Occipital lobe (tissue), 3 donors: ENCODE measurements at places on chromosomes 6 and 20. TPM values are rescaled to one million over a fixed set of nuclear protein-coding genes. Genes with fewer than 3 reads are reported as not detected.

- DNase-seq = no peak
Measured at GRCh38 chr20:32908334-32909292, 49.9 kb downstream of the EFCAB8 start.

DNA sequence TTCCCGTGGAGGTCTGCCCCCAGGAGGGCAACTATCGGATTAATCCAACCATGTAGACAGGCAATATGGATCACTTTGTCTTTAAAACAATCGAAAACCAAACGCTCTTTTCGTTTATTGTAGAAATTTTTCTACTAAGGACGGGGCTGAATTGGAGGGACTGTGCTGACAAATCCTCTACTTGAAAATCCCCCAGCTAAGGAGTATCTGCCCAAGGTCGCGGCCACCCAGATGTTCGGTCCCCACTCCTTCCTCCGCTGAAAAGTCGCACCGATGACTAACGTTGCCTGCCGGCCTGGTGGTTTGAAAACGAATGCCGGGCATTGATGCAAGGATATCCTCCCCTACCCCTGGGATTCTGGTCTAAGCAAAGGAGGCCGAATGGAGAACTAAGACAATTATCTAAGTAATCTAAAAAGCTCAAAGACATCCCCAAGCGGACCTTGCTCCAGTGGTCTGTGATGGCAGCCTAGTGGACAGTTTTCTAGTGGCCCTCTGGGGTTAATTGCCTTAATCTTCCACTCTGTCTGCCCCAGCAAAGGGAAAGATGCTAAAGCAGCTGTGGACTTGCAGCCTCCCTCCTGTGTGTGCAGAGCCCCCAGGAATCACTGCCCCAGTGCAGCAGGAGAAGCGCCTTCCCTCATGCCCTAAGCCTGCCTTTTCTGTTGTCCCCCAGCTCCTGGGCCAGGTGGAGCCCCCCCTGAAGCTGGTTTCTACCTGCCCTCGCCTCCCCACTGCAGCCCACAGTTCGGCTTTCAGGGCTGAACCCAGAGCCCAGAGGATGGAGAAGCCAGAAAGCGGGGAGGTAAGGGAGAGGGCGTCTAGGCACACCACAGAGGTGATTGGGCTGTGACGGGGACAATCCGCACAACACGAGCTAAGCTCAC lies 3.6 kb upstream of the FOXC1 start:
- no peak for DNase-seq

The BLOC1S5 gene
- total RNA-seq = 21.2 TPM

DNA sequence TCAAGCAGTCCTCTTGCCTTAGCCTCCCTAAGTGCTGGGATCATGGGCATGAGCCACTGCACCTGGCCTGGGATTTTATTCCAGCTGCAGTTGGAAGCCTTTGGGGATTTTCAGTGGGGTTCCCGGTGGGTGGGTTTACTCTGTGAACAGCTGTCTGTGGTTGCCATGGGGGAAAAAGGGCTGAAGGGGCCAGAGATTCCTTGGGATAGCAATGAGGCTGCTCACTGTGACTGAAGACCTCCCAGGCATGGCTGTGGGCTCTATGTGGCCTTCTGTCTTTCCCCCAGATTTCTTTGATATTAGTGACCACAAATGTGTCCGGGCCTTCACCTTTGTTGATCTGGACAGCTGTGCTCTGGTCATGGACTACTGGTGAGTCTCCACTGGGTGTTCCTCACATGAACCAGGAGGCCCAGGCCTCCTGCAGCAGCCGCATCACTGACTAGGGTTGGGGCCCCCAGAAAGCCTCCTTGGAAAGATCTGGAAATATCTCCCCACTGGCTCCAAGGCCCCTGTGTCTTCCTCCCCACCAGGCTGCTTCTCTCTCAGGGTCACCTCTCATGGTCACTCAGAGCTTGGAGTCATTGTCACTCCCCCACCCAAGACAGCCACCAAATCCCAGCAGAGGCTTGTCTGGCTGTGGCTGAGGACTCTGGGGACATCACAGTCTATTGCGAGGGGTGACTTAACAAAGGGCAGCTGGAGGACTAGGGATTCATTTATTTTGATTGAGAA lies 33.4 kb downstream of the EFCAB8 start:
- DNase-seq = no peak

DNA sequence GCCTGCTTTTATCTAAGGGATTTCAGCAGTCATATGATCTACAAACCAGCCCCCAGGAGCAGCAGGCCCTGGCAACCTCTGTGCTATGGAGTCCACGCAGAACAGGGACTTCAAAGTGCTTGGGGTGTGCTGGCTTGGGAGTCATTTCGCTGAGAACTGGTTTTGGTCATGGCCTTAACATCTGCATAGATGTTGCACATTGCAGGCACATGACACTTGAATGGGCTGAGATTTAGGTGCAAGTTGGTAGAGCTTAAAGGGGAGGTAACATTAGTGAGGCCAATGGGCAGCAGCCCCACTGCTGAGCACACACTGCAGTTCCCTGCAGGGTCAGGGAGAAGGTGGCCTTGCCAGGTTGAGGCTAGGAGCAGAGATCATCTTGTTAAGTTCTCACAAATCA lies 43.6 kb downstream of the RREB1 start:
- DNase-seq = no peak

- DNase-seq = peak; percentile 18
Measured at GRCh38 chr6:28218312-28219248, 6.5 kb upstream of the ZSCAN9 start.

DNA sequence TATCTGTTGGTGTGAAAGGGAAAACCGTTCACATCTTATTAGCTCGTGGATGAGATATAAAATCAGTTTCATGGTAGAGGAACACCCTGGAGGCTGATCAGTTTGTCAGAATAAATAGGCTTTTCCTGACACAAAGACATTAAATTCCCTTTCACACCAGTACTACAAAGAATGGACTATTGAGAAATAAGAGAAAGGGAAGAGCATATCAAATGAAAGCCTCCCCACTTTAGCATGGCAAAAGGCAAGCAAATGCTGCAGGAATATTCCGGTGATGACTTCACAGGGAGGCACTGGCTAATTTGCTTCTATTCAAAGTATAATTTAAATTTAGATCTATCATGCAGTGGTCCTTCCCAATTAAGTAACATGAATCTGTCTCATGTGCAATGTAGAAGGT lies 115.9 kb upstream of the AGPAT4 start:
- DNase-seq = no peak

The ANKEF1 gene
- total RNA-seq = 2.7 TPM

DNA sequence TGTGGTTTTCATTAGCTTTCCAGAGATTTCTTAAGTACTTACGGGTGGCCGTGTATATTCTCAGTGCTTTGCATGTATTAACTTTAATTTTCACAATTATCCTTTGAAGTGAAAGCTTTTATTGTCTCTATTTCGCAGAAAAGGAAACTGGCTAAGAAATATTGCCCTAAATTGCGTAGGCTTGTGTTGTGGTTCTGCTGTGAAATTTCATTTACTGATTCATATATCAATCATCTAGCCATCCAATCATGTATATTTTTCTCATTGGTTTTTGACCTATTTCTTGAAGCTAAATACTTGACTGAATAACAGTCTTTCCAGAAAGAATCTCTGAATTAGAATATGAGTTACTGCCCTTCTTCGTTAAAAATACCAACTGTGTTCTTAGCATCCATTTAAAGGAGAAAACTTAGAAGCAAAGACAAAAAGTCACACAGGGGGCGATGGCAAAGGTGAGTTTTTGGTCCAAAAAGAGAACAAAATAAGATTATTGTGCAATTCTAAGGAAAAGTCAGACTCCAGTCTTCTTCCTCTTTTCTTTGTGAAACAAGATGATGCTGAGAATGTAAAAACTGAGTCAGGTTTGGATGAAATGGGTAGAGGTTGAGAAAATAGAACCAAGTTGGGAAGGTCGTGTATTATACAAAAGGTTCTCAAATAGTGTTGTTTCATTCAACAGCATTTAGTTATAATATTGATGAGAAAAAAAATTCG lies 1.4 kb downstream of the CYB5R4 start:
- DNase-seq = no peak

The BMP7 gene
- total RNA-seq = 8.7 TPM

DNA sequence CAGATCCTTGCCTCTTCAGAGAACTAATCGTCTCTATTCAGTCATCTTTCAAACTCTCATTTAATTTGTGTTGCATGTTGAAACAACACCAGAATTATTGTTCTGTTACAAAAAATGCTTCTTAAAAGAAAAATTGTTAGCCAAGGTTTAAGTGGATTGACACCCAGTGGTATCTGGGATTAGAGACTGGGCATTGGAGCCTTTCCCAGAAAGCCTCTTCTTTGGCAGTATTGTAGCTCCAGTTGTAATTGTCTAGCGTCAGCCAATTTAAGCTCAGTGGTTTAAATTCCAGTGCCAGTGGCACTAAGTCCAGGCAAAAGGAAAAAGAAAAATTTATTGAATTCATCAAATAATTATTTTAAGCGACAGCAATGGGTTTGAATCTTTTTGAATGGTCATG lies 801 bp downstream of the CCDC28A start:
- no peak for DNase-seq

GRCh38 chr6:54473328-54473727 lies 165.1 kb downstream of the TINAG start:
- DNase-seq = no peak

DNA sequence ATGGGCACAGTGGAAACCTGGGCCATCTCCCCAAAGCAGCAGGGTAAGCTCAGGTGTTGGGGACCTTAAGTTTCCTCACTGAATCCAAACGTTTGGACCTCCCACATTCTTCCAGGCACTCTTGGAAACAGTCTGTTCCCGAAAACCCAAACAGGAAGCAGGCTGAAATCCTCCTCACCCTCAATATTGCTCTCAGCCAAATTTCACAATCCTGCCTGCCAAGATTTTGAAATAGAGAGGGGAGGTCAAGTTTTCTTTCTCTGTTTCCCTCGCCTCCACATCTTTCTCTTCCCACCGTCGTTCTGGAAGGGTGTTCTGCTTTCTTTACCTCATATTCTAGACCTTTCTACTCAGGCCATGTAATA lies 392.0 kb upstream of the SASH1 start:
- no peak for DNase-seq

The ACTL10 gene
- total RNA-seq = 1.1 TPM

The ENPP1 gene
- total RNA-seq = 0.47 TPM

GRCh38 chr6:167399599-167399998 lies 74.7 kb downstream of the TTLL2 start:
- DNase-seq = no peak

The ARMC2 gene
- total RNA-seq = 15.3 TPM

- no peak for DNase-seq
Measured at GRCh38 chr6:43186706-43187105, 4.7 kb downstream of the CUL9 start.

GRCh38 chr6:150068720-150069648 lies at the start of gene ULBP3:
TSS of gene ULBP3 (minus strand) at chr6:150069121. CDS start at chr6:150069066, 55 bp downstream.
- peak; percentile 49 for DNase-seq

The CALHM6 gene
- 2.7 TPM for total RNA-seq
